ENCODE measurements at places on chromosomes 1 and 21.

- no peak for DNase-seq
Observed at GRCh38 chr1:40984066-40984465, 4.6 kb downstream of the CTPS1 start.

GRCh38 chr1:204087181-204087892 lies 14.4 kb downstream of the SOX13 start:
- DNase-seq, result no peak

GRCh38 chr1:5935026-5935425 lies 57.2 kb downstream of the NPHP4 start:
- DNase-seq, result no peak

GRCh38 chr1:105700723-105701122 lies 1355.8 kb upstream of the PRMT6 start:
- DNase-seq, result no peak

DNA sequence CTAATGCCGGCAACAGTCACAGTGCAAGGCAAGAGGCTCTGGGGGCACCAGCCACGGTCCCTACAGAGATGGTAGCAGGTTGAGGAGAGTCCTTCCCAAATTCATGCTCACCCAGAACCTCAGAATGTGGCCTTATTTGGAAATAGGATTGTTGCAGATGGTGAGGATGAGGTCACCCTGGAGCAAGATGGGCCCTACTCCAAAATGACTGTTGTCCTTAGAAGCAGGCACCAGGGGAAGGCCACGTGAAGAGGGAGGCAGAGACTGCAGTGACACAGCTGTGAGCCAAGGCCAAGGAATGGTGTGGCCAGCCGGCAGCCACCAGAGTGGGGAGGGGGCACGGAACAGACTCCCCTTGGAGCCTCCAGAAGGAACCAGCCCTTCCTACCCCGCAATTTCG lies 70.8 kb upstream of the CLDN14 start:
- no peak for DNase-seq

GRCh38 chr1:232367293-232367692 lies 262.6 kb downstream of the SIPA1L2 start:
- no peak for DNase-seq

GRCh38 chr1:243251539-243251938 lies 3.5 kb downstream of the CEP170 start:
- DNase-seq, result no peak

DNA sequence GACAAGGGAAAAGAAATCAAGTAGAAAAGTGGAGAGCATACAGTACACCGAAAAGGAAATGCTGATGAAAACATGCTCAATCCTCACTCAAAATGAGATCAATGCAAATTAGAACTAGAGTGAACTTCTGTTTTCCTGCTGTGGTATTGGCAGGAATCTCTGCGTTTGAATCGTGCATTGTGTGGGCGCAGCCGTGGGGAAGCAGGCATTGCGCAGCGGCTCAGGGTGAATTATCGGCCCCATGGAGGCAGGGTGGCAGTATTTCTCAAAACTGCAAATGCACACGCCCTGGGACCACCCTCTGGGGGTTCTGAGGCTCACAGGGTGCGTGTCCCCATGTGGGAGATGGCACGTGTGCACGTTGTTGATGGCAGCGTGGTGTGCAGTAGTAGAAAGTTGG lies 140.6 kb downstream of the PEX14 start:
- DNase-seq, result no peak

All from DMS 273 treated with DMSO at 0.1 percent for 48 hours (cell line).